ENCODE measurements at places on chromosomes 3 and 15.

GRCh38 chr3:192830291-192831110, 87.2 kb downstream of the MB21D2 start:
- DNase-seq: no peak

DNA sequence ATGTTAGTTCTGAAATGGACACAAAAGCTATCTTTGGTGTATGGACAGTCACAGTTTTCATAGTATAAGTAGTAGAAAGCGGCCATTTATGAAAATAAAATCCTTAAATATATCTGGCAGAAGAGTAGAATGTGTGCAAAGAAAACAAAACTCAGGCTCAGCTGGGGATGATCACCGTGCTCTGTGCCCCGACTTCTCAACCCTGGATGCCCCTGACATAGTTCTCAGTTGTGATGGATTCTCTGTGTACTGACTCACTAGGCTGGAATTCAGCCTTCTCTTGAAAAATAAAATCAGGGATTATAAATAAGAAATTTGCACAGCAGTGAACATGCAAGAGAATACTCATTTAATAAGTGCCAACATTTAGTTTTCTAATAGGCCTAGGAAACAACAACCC, 925.1 kb upstream of the NR2F2 start:
- peak; percentile 69 for DNase-seq

- no peak for DNase-seq
These were observed 2.7 kb downstream of the PDCD7 start for GRCh38 chr15:65130941-65131340.

DNA sequence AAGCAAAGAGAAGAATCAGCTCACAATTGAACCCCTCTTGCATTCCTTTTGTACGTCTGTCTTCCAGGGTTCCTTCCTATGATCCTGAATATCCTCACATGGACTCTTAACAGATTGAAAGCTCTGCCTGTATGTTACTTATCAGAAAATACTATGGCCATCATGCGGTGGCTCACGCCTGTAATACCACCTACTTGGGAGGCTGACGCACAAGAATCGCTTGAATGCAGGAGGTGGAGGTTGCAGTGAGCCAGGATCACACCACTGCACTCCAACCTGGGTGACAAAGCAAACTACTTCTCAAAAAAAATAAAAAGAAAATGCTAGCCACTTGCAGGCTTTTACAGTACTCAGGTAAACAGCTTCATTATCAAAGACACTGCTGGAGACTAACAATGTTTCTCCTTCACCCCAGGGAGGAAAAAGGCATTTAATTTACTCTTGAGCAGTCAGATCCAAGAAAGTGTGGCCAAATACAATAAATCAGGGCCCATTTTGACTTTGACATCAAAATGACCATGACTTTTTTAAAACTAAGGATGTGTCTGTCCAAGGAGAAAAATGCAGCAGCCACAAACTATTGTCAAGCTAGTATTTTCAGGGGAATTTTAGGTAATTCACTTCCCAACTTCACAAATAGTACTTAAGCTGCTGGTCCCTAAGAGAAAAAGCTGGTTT, 27.3 kb downstream of the NPTN start:
- no peak for DNase-seq

- DNase-seq: no peak
These were observed 28.6 kb upstream of the PLXNA1 start for GRCh38 chr3:126954141-126954842.
